ENCODE measurements at places on chromosomes 2 and 18.

DNA sequence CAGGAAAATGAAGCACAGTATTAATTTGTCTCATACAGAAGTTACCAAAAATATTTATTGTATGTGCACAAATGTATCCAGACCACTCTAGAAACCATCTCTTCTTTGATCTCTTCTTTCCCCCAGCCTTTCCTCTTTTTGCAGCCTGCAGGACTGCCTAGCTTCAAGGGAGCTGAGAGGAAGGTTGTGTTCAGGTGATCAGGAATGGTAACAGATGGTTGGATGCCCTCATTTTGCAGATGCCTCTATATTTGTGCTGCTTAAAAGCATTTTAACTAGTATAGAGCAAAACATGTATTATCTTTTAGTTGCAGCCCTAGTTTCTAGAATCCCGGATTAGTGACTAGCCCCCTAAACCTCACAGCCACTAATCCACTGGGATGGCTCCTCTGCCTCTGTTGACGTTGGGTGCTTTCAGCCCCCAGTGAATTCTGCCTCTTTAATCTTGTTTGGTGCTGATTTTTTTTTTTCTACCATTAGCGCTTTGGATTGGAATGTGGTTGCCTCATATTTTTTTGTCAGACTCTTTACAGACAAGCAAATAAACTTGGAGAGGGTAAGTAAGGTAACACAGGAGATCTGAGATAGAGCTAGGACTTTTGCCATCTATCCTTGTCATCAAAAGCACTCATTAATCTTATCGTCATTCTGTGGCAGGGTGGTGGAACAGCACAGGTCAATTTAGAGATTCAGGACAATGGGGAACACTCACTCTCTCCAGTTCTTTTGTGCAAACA, 103.8 kb upstream of the NDUFV2 start:
- no peak for DNase-seq

DNA sequence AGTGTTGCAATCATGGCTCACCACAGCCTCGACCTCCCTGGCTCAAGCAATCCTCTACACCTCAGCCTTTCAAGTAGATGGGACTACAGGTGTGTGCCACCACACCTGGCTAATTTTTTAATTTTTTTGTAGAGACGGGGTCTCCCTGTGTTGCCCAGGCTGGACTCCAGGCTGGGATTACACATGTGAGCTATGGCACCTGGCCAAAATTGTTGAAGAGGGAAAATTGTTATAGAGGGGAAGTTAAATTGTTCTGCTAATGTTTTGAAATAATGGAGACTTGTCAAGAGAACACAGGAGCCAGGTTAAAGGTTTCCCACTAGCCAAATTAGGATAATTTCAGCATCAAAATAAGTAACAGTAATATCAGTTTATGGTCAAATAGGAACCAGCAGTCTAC, 25.1 kb downstream of the PPIG start:
- DNase-seq: no peak

- no peak for DNase-seq
Observed at GRCh38 chr2:219724628-219725027, 97.2 kb downstream of the SLC4A3 start.

- no peak for DNase-seq
Observed at GRCh38 chr18:3499501-3499900, 49.5 kb downstream of the TGIF1 start.

DNA sequence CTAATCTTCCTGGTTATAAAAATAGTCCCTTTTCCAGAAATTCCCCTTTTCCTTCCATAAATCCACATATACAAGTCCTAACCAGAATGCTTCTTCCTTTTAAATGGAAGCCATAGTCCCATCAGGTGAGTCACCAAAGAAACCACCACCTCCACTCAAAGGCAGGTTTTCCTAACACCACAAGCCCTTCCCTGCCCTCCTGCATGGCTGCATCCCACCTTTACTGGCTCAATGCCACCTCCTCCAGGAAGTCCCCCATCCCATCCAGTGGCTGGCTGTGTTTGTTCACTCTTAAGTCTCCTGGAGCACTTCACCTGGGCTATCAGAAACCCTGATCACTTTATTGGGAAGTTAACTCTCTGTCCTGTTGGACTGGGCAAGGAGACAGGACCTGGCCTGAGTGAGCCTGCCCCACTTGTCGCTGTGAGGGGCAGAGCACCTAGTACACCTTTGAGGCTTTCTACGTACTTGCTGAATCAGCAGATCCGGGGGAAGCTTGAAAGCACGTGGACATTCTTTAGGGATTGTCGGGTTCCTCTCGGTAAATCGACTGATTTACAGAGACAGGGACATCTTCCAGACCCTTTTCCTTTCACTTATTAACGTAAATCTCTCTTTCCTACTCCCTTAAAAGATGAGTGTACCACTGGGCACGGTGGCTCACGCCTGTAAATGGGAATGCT, 71.0 kb downstream of the NGEF start:
- no peak for DNase-seq

- no peak for DNase-seq
Observed at GRCh38 chr2:15655123-15655887, 63.6 kb downstream of the DDX1 start.

DNA sequence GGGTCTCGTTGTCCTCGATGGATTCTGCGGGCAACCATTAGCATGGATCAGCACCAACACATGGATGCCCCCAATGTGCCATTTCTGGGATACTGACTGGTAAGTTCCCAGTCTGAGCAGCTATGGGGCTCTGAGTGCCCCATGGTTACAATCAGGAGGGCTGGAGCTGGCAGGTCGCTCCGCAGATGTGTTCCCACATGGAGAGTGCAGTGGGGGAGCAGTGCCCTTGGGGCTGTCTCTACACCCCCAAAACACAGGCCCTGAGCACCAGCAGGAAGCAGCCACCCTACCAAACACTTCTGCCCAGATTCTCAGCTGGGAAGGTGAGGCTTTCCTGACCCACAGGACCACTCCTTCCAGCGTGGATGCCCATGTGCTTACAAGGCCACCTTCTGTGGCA, 8.0 kb downstream of the NGEF start:
- DNase-seq: no peak

- no peak for DNase-seq
Observed at GRCh38 chr2:23696752-23697045, 230.2 kb downstream of the ATAD2B start.

GRCh38 chr2:32991091-32991845, 44.5 kb downstream of the LTBP1 start:
- DNase-seq: no peak

GRCh38 chr2:85524336-85524908, 14.5 kb upstream of the MAT2A start:
- DNase-seq: no peak

DNA sequence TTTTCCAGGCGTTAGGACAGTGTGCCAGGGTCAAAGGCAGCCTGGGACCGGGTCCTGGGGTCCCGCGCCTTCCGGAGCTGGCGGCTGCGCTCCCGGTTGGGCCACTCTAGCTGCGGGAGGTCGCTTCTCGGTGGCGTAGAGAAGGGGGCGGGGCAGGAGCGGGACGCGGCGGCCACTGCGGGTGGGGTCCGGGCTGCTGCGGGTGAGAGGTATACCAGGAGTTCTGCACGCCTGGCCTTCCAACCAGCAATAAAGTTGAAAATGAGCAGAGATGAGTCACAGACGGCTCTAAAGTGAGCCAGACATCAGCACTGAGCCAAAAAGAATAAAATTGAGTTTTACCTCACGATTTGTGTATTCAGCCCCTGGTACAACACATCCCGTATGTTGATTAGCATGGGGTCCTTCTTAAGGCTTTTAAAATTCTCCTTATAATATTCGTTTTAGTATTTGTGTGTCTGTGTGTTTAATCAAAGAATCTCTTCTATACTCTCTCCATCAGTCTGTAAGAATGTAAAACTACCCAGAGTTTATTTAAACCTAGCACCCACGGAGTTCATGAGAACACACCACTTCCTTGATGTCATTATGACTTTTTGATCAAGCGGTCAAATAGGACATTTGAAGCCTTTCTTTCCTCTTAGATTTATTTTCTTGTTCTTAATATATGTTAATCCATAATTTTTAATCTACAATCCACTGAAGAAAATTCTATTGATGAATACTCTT, at the start of gene C1GALT1C1L:
Gene C1GALT1C1L (minus strand): TSS at position 108 of the 729 bp plus-strand sequence. CDS start 107 bp downstream, at position 1.
- no peak for DNase-seq

DNA sequence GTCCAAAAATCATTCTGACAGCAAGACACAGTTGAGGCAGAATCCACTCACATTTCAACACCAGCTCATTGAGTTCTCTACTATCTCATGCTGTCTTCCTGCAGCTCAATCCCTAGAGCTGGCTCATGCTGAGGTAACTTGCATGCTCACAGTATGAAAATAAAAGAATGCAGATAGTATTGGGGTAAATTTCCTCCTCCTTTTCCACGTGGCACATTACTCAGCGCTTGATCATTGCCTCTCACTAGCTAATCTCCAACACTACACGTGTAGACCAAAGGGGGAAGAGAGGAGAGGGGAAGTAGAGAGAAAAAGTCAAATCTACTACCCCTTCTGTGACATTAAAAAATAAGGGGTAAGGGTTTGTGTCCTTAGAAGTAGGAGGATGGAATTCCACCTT, 300.6 kb downstream of the AFF3 start:
- DNase-seq: no peak

DNA sequence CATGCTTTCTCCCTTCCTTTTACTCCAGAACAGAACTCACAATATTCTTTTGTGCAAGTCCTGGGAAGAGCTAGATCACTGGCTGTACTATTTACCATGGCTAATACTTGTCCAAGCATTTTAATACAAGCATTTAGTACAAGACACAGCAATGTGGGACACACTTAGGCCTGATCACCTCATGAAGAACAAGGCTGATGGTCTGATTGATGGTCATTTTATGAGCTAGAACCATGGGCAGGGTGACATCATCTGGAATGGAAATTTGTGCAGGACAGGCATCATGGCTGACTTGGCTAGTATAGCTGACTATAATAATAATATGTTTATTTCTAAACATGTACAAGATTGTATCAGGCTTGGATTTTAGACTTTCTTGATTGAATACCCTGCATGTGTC, 374.2 kb upstream of the HNMT start:
- no peak for DNase-seq

GRCh38 chr18:49613141-49613640, 51.3 kb downstream of the LIPG start:
- no peak for DNase-seq

GRCh38 chr2:149903626-149904025, 316.1 kb upstream of the MMADHC start:
- DNase-seq: no peak

- no peak for DNase-seq
Observed at GRCh38 chr2:208496129-208496528, 89.5 kb downstream of the PTH2R start.

DNA sequence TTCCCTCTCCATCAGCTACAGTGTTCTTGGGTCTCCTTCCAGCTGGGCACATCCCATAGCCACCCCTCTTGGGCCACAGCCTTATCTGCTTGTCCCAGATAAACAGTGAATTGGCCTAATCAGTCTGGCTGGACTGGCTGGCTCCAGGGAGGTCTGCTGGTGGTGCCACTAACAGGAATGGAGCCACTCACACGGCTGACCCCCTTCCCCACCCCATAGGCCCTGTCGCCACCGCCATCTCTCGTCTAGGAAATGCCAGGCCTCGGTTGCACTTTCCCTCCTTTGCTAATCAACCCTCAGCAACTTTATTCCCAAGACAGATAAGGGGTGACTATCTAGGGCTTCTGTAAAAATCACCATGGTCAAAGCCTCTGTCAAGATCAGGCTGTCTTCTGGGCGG, 23.0 kb upstream of the TNP1 start:
- DNase-seq: no peak

DNA sequence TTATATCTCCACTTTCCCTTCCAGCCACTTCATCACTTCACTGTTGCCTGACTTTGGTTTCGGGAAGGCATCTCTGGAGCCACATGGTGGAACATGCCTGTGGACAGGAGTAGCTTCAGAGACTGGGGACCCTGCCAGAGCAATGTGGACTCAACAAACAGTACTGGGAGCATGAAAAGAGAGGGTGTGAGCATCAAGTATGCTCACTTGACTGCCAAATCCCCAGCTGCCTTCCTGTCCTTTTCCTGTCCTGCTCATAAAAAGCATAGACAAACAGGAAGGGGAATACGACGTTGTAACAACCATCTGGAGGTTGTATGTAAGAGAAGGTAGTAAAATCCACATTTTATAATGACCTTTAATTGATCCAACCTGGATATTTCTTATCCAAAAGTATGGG, 61.3 kb upstream of the CSRNP3 start:
- no peak for DNase-seq

GRCh38 chr2:104853534-104854497, at the start of gene POU3F3:
Gene POU3F3 (plus strand): TSS chr2:104854115. CDS start chr2:104855511, 1,396 bp downstream.
- DNase-seq: no peak

- DNase-seq: no peak
Observed at GRCh38 chr2:153455403-153455802, 23.2 kb downstream of the RPRM start.

GRCh38 chr18:12747530-12748315, 44.9 kb downstream of the PSMG2 start:
- no peak for DNase-seq

- no peak for DNase-seq
Observed at GRCh38 chr2:9052821-9053533, 49.5 kb upstream of the MBOAT2 start.

DNA sequence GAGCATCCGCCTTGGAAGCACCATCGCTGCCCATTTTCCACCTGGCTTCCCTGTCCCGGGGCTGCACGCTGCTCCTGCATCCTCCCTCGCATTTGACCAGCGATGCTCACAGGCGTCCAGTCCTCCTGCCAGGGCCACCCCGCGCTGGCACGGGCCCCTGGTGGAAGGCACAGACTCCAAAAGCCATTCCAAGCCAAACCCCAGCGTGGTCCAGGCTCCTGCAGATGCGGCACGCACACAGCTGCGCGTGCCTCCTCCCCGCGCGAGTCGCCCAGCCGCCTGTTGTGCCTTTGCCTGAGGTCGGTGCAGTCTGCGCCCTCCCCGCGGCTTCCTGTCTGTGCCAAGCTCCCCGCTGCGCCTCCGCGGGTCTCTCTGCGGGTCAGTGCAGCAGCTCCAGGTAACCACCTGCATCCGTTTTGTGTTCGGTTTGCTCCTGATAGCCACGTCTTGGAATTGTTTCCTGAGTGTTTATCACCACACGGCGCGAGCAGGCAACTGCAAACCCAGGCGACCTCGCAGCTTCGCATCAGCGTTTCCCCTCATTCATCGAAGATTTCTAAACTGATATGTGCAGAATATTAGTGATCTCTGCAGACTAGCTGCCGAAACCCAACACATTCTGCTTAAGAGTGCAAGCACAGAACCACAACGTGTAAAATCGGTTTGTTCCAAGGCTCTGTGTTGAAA, 65.2 kb upstream of the SALL3 start:
- DNase-seq: no peak

DNA sequence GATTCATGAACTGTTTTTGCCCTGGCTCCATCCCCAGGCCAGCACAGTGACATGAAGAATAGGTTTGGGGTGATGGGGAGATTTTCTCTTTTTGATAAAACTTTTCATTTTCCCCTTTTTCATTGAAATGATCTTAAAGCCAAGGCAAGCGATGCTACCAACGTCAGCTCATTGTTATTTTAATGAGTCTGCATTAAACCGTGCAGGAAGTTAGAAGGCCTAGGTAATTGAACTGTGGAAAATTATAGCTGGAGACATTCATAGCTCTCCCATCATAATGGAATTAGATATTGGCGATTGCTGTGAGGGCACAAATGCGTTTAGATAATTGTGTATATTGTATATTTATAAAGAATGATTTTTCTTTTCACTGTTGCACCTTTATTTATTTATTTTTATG, 33.2 kb downstream of the SMARCAL1 start:
- DNase-seq: no peak

Measured in GM19239 (cell line).